Activated T-helper 17 cell treated with anti-CD3 and anti-CD28 coated beads, Interleukin-2, amount 50 U/mL, for 72 hours (primary cell): ENCODE measurements at places on chromosomes 3 and 15.

DNA sequence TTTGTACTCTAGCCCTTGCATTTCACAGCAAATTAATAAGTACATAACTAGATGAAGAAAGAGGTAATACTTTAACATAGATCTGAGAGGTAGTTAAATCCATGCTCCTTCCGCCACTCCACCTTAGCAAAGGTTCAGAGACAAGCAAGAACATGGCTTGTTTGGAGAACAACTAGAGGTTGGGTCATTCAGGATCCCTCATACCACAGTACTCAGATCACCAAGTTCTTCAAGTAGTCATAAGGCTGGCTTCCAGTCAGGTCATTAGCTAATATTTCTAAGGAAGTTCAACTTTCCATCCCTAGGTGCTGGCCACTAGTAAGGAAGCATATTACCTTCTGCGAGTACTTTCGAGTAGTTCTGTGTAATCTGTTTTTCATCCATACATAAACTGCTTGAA, 44.1 kb downstream of the CD200R1 start:
- no peak for ATAC-seq

DNA sequence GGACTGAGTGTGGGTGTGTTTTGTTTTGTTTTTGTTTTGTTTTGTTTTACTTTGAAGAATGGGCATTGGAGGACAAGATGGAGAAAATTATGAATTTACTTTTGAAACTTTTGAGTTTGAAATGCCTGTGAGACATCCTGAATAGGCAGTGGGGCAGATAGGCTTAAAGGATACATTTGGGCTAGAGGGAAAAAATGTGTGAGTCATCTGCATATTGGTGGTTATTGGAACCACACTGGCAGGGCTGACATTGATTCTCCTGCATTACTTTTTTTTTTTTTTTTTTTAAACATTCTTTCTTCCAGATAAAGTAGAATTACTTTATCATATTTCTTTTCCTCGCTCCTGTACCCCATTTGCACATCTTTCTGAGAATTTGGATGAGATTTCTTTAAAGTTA, 56.1 kb downstream of the CALML4 start:
- peak; percentile 52 for ATAC-seq

DNA sequence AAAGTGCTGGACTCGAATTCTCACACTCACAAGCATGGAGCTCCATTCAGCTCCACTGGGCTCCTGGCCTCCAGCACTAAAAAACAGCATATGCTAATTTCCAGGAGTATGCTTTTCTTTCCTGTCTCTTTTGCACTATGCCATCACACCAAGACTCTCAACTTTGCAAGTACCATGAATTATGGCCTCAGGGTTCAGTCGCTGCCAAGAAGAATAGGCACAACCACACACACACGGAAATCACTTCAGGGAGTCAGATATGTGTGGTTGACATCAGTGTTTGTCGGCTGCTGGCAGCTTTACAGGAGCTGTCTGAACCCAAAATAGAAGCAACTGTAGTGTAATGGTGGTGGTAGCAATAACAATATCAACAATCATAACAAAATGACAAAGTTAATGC, 305.0 kb upstream of the SLCO3A1 start:
- no peak for ATAC-seq

- ATAC-seq, result no peak
Measured at GRCh38 chr3:94308767-94309166, 245.9 kb downstream of the NSUN3 start.

DNA sequence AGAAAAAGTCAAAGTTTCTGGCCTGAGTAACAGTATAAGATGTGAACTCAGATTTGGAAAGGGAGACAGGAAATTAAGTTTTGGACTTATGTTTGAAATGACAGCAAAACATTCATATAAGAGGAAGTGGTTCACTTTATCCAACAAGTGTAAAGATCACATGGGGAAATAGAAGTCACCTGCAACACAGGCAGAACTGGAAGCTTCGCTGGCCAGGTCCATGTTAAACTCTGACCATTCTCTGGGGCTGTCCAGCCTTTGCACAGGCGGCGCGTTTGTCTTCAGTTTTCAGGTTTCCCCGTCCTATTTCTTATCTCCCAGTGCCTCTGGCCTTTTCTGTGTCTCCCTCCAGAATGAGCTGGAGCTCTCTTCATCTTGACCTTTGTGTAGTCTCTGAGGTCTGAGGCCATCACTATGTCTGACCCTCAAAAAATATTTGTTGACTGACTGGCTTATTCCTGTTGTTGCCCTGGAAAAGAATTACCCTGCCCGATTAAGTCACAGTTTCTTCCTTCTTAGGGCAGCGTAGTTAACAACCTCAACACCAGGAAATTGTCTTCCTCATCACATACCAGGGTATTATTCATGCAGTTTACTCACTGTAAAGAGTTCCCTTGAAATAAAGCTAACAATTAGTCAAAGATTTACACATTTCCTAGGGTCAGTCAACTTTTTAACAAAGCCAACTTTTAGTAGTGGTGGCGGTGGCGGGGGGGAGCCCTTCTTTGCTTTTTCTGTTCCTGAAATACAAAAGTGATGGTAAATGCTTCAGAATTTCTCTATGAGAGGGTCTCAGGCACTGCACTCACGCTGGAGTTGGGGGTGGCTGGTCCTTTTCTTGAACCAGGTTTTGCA, 959 bp upstream of the RASA2 start:
- peak; percentile 36 for ATAC-seq

DNA sequence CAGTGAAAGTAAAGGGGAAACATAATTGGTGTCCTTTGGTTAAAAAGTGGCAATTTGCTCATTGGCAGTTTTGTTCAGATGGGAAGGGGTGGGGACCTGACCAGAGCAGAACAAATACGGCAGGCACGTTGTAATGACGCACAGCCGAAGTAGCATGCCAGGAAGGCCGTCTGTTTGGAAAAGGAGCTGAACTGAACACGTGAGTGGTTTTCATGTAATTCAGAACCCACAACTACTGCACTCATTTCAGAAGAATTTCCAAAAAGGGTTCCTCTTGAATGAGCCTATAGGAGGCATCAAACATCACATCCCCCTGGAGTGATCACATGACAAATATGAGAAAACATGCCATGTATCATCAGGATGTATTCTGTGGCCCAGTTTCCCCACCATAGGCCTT, 42.9 kb upstream of the LMCD1 start:
- no peak for ATAC-seq

DNA sequence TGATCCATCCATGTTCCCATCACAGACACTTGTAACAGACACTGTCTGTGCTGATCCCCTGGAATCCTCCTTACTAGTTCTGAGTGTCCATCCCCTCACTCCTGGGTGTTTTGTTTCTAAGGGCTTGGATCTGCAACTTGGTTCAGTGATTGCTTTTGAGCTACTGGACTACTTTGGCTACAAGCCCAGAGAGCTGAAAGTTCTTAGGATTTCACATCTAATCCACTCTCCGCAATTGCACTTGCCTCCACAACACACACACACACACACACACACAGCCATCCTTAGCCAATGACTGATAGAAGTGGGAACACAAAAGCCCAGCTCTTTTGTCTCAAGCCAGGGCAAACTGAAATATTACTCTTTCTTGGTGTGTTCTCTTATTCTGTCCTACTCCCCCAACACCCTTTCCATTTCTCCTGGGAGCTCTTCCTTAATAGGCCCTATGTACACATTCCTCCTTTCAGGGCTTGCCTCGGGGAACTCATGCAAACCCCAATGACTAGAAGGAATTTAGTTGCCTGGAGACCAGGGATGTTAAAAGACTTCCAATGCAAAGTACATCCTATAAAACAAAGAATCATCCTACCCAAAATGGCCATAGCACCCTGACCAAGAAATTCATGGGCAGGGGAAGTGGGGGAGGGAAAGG, 206.1 kb upstream of the UBE2E2 start:
- no peak for ATAC-seq

DNA sequence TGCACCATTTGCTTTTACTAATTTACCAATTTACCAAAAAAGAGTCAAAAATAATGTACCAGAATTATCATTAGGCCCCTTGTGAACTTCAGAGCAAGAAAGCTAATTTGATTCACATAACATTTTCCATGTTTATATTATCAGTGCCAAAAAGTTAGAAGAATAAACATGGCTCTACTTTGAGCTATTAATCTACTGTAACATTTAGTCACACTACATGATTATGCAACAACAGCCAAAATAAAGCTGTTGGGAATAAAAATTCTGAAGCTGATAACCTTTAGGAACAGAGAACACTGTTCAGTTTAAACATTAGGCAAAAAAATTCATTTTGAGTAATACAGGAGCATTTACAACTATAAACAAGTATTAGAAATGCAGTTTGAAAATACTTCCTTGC, 63.6 kb downstream of the PROS1 start:
- no peak for ATAC-seq

DNA sequence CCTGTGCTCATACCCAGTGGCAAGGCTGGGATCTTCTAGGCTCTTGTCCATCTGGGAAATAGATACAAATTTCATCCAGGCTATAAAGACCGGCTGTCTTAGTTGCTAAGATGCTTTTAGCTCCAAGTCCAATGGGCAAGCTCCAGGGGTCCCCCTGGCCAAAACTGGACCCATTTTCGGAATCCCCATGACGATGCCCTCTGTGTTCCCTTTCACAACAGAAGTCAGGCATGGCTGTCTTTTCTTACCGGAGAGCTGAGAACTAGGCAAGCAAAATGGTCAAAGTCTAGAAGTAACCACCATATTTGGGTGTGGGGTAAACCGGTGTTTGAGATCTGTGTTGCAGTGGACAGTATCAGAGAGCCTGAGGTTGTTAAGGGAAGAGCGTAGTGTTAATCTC, 1.0 kb downstream of the GLYCTK start:
- no peak for ATAC-seq
